Activated CD4-positive, alpha-beta memory T cell treated with anti-CD3 and anti-CD28 coated beads, Interleukin-2, amount 10 ng/mL, durations not matched to agents 7 days and 5 days (primary cell): ENCODE measurements at places on chromosomes 6 and 20. TPM values are rescaled to one million over a fixed set of nuclear protein-coding genes. Genes with fewer than 3 reads are reported as not detected.

TRDN gene
- not detected for total RNA-seq

SLC2A10 gene
- not detected for total RNA-seq

- no peak overlapping the region for H3K4me3 ChIP-seq
- no peak overlapping the region for H3K27ac ChIP-seq
- H3K27me3 ChIP-seq, result peaks cover 12% of the 10 kb centered on the region
These were observed 31.2 kb downstream of the HLA-E start for GRCh38 chr6:30520522-30520921.

DNA sequence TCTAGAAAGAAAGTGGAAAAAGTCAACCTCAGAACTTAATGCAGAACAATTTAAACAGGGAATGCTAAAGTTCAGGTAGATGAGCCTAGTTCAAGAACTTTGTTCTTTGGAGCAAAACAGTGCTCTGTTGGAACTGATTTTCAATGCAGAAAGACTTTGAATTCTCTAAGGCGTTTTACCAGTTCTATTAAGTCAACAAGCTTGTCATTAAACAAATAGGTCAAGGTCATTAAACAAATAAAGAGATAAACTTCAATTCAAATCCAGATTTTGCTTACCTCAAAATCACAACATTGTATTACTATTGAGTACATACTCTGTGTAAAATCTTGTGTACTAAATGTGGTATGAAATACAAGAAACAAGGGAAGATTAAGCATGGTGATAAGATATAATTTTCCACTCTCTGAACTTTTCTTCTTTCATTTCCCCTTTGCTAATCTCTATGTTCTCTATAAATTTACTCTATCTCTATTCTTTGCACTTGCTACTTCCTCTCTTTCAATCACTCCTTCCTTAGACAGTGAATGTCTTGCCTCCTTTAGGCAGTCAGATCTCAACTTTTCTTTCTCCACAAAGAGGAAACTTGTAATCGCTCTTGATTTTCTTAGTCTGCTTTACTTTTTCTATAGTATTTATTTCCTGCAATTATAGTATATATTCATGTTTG, 160.8 kb upstream of the KHDRBS2 start:
- H3K36me3 ChIP-seq, result no peaks in the 10 kb centered on the region
- H3K27me3 ChIP-seq, result no peaks in the 10 kb centered on the region
- H3K4me3 ChIP-seq, result no peak overlapping the region
- H3K4me1 ChIP-seq, result no peaks in the 10 kb centered on the region

- peaks cover 9% of the 10 kb centered on the region for H3K4me1 ChIP-seq
- no peaks in the 10 kb centered on the region for H3K27me3 ChIP-seq
- no peak for DNase-seq
- no peak overlapping the region for H3K27ac ChIP-seq
- H3K36me3 ChIP-seq, result peaks cover 10% of the 10 kb centered on the region
These were observed 14.7 kb upstream of the ASXL1 start for GRCh38 chr20:32343439-32343838.

GRCh38 chr20:50169329-50169823, 15.9 kb upstream of the PEDS1 start:
- no peak overlapping the region for H3K27ac ChIP-seq
- peak; percentile 85 for DNase-seq
- H3K36me3 ChIP-seq, result no peaks in the 10 kb centered on the region
- H3K4me1 ChIP-seq, result peaks cover 17% of the 10 kb centered on the region
